ENCODE measurements at places on chromosomes 11 and 22.

GRCh38 chr11:127625402-127625801 is 624.8 kb upstream of the KIRREL3 start:
- DNase-seq, result no peak

GRCh38 chr11:22163394-22163797 is 29.5 kb upstream of the ANO5 start:
- DNase-seq, result no peak

DNA sequence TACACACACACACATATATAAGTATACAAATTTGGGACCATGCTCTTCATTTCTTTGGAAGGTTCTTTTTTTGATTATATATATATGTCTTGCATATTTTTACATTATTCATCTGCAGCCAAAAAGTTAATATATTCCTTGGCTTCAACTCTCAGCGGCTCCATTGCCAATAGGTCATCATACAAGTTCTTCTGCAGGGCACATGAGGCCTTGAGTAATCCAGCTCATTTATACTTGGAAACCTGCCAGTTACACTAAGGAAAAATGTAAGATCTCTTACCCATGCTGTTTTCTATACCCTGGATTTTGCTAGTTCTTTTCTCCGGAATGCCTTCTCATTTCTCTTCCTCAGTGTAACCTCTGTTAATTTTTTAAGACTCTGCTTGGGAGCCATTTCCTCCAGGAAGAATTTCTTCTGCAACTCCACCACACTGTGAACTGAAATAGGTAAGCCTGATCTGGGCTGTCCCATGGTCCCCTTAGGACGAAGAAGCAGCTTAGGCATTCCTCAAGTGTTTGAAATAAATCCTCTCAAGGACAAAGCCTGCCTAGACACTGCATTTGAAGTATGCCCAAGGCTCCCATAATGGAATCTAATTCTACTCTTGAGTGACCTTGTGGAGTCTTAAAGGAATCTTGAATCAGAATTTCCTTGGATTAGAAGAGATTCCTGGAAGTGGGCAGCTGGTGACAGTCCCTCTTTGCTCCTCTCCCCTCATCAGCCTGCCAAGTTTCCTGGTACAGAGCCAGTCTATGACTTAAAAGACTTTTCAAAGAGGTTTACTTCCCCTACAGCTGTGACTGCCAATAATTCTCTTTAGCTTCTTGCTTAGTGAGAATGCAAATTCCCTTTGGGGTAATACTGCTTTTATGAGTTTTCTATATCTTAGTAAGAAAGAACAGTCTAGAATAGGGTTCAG is 182.8 kb downstream of the C11orf87 start:
- no peak for DNase-seq

- DNase-seq, result no peak
Measured at GRCh38 chr11:95085117-95085816, 4.4 kb upstream of the ENDOD1 start.

- DNase-seq, result no peak
Measured at GRCh38 chr11:100752371-100753171, 65.5 kb downstream of the ARHGAP42 start.

DNA sequence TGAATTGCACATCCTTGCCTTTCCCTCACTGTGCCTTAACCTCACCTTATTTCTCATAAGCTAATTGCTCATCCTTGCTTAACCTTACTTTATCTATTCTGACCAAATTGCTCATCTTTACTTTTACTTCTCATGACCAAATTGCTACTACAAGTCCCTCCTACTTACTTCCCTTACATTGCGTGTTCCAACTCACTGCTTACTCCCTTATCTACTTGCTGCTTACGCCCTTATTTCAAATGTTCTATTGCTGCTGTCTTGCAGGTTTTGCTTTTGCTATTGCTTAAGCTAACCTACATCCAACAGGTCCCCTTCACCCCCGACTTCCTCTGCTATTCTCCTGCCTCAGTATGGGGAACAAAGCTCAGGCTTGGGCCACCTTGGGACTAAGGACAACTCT is 8.0 kb downstream of the OR8B2 start:
- no peak for DNase-seq

- no peak for DNase-seq
Measured at GRCh38 chr11:63146581-63146980, 2.6 kb upstream of the SLC22A24 start.

DNA sequence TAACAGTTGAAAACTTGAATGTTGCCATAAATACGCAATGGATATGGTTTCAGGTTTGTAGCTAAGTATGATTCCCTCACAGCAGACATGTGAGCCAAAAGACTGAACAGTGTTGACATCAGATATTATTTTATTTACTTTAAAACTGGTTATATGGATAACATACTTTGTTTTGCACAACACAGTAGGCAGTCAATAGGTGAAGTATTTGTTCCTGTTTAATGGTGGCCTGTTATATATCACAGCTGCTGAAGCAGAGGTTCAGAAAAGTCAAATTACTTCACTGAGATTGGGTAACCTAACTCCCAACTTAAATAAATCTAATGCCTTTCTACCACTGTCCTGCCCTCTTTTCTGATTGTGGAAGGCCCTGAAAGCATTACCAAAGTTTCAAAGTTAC is 44.6 kb downstream of the YAP1 start:
- DNase-seq, result no peak

DNA sequence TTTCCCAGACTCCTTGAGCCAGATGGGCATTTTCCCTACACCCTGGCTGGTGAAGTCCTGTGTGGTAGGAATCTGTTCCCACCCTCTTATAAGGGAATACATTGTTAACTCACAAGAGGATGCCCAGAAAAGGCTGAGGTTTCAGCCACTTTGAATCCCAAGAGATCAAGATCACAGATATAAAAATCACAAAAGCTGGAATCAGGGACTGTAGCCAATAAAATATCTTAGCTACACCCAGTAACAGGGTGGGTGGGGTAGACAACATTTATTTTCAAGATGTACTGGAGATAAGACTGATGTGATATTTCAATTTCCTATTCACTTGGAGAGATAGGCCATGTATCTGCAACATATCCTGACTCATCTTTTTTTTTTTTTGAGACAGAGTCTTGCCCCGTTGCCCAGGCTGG is 50.3 kb downstream of the COPB1 start:
- DNase-seq, result no peak

DNA sequence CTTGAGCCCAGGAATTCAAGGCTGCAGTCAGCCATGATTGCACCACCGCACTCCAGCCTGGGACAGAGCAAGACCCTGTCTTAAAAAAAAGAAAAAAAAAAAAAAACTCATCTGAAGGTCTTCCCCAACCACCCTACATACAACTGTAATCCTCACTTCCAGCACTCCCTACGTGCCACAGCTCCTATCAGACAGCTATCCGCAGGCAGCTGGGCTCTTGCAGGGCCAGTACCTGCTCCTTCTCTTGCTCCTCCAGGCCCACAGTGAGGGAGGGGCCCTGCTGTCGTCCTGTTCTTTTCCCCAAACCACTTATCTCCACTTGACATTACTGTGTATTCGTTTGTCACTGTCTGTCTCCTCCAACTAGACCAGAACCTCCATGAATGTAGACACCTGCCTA is 156.1 kb upstream of the NECTIN1 start:
- no peak for DNase-seq

DNA sequence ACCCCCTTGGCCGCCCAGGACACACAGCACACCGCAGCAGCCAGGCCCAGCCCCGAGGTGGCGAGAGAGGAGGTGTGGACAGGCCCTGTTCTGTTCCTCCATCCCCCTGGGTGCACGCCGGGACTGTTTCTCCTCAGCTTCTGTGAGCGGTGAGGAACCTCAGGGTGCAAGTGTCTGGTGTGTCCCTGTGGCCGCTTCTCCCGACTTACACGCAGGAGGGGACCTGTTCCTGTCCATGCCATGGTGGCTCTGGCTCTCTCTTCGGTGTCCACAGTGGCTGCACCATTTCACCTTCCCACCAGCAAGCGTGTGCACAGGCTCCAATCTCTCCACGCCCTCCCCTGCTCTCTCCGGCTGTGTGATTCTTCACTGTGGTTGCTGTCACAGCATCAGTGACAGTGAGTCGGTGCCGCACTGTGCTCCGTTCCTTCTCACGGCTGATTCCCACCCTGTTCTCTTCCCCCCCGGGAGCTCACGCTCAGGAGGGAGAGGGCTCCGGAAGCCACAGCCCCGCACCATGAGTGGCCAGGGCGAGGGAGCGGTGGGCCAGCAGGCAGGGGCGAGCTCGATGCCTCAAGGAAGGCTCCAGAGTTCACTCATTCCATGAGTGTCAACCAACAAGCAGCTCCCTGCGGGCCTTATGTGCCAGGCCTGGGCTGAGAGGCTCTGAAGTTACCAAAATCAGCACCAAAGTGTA is 18.6 kb upstream of the WNT7B start:
- no peak for DNase-seq

- no peak for DNase-seq
Measured at GRCh38 chr22:33427461-33427860, 369.3 kb upstream of the SYN3 start.

- no peak for DNase-seq
Measured at GRCh38 chr22:43465291-43466015, 53.6 kb downstream of the MPPED1 start.

DNA sequence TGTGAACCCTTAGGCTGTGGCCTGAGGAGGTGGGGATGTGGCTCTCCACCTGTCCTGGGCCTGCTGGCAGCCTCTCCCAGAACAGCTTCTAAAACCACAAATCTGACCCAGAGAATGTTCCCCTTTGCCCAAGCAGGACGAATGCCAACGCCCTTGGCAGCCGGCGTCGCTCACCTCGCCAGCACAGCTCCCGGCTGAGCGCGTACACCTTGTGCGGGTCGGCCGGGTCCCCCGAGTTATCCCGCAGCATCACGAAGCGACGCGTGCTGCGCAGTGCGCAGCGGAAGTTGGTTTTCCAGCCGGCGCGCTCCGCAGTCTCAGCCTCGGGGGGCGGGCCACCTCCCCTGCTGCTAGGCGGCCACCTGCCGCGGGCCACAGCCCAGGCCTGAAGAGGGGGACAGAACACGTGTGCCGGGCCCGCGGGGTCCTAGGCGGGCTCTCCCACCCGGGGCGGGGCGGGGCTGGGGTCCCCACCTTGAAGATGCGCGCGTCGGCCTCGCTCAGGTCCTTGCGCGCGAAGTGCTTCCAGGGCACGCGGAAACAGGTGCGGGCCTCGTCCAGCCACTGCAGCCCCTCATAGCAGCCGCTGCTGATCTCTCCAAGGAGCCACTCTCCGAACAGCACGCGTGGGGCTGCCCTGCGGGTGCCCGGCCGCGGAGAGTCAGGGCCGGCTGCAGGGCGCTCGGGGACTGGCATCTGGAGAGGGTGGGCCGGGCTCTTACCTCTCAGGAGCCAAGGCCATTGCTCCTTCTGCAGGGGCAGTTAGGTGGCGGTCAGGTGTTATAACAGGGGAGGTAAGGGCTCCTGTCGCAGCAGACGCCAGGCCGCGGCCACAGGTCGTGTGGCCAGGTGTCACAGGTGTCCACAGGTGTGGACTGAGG is 887 bp downstream of the IRF7 start:
- no peak for DNase-seq

GRCh38 chr11:47854667-47855066 is 6.5 kb upstream of the NUP160 start:
- DNase-seq, result no peak

DNA sequence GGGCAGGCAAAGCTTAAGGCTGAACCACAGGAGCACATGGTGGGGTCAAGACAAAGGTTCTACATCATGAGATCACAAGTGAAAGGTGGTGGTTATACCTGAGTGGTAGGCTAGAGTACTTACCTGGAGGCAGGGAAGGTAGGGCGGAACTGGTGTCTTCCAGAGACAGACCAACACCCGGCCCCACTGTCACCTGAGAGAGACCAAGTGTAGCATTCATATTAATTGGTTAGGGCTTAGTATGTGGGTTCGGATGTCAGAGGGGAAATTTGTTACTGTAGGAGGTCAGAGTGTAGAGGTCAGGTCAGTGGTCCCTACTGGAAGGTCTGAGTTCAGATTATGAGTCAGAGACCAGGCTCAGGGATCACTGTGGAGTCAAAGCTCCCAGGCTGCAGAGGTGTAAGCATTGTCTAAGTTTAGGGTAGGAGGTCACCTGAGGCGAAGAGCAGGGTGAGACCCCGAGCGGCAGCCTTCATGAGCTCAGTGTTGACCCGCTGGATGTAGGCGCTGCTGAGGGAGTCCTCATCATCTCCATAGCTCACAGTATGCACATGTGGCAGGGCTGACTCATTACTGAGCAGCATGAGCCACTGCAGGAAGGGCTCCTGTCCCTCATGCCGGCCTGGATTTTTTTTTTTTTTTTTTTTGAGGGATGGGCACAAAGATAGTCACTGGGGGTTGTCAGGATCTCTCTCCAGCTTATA is 3.2 kb downstream of the TPP1 start:
- no peak for DNase-seq

DNA sequence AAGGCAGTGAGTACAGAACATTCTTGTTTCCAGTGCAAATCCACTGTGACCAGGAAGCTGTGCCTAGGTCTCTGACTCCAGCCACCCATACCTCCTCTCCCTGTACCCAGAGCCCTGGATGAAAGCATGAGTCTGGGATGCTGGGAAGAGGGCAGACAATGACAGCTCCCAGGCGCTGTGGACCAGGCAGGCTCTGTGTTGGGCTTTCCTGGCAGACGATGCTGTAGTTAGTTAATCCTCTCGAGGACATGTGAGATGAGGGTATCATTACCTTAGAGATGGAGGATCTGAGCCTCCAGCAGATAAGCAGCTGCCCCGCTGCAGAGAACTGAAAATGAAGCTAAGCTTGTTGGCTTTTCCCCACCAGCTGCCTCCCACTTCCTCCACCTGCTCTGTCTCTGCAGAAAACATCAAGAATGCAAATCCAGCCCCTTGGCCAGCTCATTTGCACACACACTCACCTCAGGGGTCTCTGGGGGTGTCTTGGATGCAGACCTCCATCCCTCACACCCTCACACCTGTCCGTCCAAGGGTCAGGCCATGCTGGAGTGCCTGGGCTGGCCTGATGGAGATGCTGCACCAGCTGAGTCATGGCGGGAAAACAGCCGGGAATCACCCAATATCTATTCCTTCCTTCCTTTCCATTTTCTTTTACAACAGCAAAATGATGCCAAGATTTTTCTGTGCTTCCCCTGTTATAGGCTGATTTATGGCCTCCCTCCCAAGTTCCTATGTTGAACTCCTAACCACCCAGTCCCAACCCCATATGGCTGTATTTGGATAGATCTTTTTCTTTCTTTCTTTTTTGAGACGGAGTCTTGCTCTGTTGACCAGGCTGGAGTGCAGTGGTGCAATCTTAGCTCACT is 94.9 kb upstream of the SEPTIN5 start:
- DNase-seq, result no peak

DNA sequence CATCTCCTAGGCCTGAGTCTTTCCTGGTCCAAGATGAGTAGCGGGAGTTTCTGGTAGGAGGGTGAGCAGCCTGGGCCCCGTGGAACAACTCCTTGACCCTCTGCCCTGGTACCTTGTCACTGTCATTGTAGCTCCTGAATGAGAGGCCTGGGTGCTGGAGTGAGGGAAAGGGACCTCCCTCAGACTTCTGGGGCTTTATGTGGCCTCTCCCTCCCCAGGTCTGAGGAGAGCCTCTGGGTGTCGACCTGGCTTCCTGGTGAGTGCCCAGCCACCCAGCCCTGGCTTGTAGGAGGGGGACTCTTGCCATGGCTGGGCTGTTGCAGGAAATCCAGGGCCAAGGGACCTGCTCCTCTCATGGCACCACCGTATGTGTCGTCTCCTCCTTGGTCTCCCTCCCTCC is 3.9 kb downstream of the P2RY2 start:
- no peak for DNase-seq
